ENCODE measurements at places on chromosomes 3 and 15. TPM values are rescaled to one million over a fixed set of nuclear protein-coding genes. Genes with fewer than 3 reads are reported as not detected.

The ZNF501 gene
- total RNA-seq = not detected

The PIF1 gene
- total RNA-seq = 19.2 TPM

The CYP11A1 gene
- not detected for total RNA-seq

The KLHL25 gene
- 6.5 TPM for total RNA-seq

The PLCB2 gene
- total RNA-seq = 0.70 TPM

The LARP6 gene
- 80.0 TPM for total RNA-seq

The RAB5A gene
- total RNA-seq = 41.8 TPM

The IMPDH2 gene
- 162 TPM for total RNA-seq

The FEZF2 gene
- not detected for total RNA-seq

The EIF4E3 gene
- total RNA-seq = 3.4 TPM

The TRPM7 gene
- total RNA-seq = 23.1 TPM

The ZMAT3 gene
- total RNA-seq = 7.4 TPM

The WDR93 gene
- 0.13 TPM for total RNA-seq

The BCHE gene
- 0.83 TPM for total RNA-seq

All from A549 treated with CORT108297 at 1 μM for 4 hours (cell line).